ENCODE measurements at places on chromosomes 2 and 18.

DNA sequence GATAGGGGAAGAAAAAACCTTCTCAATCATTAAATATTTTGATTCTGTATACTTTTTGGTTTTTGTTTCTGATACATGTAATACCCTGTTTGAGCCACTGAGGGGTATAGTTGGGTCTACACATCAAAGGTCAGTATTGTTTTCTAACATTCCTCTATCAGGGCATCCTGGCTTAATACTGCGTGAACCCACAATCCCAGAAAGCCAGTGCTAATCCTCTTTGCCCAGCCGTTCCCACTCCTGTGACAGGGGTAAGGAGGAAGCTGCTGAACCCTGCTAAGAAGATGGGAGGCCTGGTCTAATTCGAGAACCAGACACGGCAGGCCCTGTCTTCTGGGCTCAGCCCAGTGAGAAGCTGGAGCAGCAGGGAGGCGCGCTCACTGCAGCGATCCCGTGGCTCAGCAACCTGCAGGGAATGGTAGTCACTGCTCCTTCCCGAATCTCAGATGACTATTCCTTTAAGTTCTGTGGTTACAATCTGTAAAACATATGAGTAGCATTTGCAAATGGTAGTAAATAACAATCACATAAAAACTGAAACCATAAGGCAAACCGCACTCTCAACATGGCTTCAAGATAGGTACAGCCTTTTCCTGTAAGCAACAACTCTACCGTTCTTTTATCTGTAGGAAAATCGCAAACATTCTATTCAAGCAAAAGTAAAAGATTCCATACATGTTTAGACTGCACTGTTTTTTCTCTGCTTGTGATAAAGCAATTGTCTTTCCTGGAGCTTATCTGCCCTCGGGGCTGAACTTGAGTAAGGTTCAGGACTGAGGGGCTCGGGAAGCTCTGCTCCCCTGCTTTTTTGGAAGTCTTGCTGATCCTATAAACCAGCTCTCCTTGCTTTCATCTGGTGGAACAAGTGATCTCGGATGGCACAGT, 87.0 kb downstream of the EPB41L3 start:
- no peak for DNase-seq

DNA sequence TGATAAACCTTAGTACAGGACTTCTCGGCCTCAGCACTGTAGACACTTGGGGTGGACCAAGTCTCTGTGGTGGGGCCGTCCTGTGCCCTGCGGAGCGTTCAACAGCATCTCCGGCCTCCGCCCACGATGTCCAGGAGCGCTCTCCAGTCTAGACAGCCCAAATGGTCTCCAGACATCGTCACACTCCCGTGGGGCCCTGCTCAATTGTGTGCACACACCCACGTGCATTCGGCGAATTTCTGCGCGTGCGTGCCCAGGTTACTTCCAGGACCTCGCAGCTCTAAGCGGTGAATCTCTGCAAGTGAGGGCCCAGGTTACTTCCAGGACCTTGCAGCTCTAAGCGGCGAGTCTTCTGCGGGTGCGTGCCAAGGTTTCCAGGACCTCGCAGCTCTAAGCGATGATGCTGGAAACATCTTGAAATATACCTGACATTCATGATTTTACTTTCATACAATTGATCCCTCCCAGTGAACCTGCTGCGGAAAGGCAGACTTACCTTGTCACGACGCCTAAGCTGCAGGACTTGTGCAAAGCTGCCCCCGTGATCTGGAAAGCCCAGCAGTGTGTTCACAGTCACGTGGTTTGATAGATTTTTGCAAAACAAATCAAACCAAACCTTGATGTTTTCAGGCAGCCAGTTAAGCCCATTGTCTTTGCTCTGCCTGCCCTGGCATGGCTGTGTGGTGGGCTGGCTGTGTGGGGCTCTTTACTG, 16.1 kb upstream of the OTOS start:
- DNase-seq: no peak

DNA sequence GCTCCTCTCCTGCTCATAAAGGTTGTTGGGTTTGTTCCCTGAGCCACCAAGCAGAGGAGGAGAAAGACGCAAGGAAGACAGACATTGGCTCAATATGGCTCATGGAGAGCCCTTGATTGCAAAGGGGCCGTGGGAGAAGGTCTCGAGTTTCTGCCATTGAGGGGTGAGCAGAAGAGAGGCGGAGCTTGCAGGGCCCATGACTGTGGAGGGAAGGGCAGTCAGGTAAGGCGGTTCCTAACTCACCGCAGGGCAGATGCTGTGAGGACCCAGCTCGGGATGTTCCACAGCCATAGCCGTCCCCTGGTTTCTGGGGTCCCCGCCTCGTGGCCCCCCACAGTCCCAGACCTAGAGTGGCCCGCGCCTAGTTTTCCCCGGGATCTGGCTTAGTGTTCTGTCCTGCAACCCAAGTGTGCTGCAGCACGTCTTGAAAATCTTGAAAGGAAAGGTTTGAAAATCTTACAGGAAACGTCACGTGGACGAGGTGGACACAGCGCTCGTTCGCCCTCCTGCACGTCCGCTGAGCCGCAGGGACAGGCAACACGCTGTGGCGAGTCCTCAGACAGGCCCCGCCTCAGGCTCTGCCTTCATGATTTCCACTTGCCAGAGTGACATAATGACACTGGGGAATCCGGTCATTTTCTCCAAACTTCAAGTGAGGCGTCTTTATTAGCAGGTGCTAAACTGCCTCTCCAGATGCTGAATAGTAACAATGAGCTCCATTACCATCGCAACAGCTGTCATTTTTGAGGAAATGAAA, 105.5 kb upstream of the HDAC4 start:
- peak; percentile 91 for DNase-seq

DNA sequence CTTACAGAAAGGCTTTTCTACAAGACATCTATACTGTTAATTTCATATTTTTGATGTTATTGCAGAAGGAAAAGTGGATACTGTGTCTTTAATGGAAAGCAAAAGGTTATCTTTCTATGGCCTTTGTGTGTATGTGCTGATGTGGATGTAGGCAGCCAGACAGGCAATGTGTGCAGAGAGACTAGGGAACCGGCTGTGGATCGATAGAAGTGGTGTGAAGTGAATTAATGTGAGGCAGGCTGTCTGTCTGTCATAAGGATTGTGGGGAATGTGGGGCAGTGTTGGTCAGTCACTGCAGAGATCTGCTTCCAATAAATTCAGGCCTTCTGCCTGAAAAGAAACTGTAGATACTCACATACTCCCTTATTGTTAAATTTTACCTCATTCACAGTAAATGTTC, 156.7 kb downstream of the WDR7 start:
- no peak for DNase-seq

DNA sequence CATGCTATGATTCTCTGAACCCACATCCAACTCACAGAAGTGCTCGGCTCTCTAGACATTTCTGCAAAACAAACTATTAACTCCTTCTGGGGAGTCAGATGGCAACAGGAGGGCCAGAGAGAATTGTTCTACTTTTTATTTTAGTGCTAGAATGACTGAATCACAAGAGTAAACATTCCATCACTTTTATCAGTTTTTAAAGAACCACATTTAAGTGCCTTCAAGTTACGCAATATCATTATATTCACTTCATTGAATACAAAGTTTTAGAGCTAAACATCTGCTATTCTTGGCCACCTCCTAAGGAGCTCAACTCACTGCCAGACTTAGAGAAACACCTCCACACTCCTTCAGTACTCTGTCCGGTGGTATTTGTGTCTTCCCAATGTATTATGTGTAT, 22.4 kb downstream of the B4GALT6 start:
- no peak for DNase-seq

- DNase-seq: no peak
Observed at GRCh38 chr2:100832885-100833284, 12.9 kb downstream of the NPAS2 start.

- peak; percentile 12 for DNase-seq
Observed at GRCh38 chr2:9771481-9772017, 71.7 kb upstream of the TAF1B start.

DNA sequence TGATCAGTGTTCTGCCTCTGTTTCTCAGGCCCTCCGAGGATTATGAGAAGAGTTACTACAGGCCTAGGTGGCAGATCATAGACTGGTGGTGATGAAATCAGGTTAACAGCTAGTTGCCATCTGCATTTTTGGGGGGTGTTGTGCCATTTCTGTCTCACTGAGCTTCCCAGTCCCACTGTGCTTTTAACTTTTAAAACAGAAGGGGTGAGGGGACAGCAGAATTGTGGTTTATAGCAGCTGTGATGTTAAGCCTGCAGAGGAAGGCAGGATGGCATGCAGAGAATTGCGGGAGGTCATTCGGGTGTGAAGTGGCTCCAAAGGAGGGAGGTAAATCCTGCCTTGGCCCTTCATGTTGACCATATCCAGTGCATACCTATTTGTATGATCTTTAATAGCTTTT, 5.0 kb downstream of the CAB39 start:
- no peak for DNase-seq

DNA sequence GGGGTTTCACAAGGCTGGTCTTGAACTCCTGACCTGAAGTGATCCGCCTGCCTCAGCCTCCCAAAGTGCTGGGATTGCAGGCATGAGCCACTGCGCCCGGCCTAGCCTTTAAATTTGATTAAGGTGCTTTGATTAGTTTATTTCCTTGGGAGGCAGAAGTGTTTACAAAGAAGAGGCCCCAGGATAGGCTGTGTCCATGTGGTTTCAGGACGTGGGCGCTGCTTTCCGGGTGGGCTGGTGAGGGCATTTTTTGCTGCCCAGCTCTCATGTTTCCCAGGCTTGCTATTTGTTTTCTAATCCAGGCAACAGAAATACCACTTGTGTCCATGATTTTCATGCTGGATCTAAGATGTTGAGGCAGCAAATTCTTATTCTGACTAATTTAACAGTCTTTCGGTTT, 124.2 kb downstream of the SH3RF3 start:
- DNase-seq: no peak

DNA sequence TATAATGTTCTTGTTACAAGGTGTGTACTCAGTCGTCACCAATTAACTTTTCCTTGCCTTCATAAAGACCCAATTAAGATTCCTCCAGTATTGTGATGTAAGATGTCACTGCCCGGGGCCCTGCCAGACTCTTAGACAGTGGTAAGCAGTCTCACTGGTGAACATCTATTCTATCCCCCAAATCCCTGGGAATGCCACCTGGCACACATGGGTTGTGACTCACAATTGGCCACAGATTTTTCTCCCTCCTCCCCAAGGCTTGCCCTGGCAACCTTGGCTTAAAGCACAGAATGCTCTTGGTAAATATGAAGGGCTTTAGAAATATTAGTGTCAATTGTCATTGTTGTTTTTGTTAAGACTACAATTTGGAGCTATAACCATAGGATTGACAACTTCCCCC, 287.9 kb downstream of the ETAA1 start:
- no peak for DNase-seq

- no peak for DNase-seq
Observed at GRCh38 chr2:83595926-83596325, 863.2 kb downstream of the SUCLG1 start.

DNA sequence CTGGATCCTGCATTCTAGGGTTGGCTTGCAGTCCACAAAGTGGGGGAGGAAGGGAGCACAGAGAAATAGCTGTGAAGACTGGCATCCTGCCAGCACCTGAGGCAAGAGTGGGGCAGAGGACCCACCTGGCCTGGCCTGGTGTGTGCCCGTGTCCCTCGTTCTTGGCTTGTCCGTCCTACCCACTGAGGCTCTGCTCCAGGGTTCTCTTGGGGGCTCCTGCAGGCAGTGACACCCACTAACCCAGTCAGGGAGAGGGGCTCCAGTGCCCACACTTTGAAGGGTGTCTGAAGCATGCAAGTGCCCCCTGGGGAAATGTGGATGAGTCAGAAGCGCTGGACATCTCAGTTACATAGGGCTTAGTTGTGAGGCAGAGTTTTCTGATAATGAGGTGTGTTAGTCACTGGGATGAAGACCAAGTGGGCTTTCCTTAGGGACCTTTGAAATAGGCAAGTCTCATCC, 79.4 kb downstream of the SLC4A3 start:
- DNase-seq: no peak

DNA sequence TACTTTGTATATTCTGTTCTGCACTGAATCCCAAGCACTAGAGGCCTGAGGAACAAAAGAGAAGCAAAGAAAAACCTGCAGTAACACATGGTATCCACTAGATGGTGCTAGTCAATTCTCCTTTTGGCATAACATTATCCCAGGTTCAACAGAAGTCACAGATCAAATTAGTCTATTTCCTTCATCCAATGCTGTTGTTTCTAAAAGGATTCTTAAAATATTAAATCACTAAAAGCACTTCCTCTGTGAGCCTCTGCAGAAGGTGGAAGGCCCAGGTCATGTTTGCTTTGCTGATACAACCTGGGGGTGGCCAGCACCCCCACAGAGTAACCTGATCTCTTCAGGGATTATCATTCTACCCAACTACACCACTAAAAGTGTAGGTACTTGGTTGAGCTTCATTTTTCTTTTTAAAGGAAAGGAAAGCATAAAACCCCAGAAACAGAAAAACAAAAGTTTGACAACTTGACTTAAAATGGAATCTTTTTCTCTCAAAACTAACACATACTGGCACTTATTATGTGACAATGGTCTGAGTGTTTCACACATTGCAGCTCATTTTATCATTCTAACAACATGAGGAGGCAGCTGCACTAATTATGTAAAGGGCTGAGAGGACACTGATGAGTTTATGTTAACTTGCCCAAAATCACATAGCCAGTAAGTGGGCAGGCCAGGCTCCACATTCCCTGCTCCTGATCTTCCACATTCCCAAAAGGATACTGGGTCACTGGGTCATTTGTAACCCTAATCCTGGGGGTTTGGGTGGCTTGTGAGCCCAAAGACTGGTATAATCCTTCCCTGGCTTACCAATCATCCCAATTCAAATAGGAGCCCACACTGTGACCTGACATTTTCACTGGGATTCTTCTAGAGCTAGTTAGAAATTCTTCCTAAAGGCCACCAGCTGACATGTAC, 66.8 kb upstream of the DNER start:
- DNase-seq: peak; percentile 31

- no peak for DNase-seq
Observed at GRCh38 chr18:48122376-48122775, 191.9 kb upstream of the SMAD2 start.

DNA sequence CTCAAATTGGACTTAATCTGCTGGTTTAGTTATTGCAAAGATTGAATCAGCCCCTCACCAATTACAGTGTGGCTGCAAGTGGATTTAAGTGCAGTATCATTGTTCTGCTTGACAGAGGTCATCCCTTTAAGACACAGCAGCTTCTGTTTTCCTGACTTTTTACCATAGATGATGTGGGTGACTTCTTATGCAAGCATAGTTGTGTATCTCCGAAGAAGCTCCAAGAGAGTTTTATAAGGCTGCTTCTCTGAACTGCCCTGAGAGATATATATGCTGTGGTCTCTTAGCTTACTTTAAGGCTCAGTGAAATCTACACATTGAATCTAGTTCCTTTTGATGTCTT, 3.5 kb downstream of the TRIB2 start:
- peak; percentile 17 for DNase-seq

DNA sequence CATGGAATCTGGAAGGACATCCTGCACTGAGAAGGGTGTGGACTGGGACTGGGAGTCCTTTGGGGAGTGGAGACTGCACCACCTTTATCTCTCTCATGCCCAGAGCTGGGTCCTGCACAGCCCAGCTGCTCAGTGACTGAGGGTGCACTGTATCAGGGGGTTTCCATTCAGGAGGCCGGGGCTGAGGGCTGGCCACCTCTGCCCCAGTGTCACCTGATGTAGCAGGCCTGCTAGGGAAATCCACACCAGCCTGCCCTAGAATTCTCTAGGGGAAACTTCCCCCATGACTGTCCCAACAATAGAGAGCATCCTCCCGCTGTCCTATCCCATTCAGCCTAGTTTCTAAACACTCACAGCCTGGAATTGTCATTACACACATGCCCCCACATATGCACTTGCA, 116.7 kb downstream of the CTIF start:
- DNase-seq: no peak

GRCh38 chr2:72081451-72081850, 66.2 kb downstream of the CYP26B1 start:
- no peak for DNase-seq

- no peak for DNase-seq
Observed at GRCh38 chr2:28681606-28682005, 70.0 kb upstream of the PPP1CB start.
